ENCODE measurements at places on chromosomes 4 and X.
A peak's percentile ranks its signal among the peaks of the same experiment; 100 is the strongest.

DNA sequence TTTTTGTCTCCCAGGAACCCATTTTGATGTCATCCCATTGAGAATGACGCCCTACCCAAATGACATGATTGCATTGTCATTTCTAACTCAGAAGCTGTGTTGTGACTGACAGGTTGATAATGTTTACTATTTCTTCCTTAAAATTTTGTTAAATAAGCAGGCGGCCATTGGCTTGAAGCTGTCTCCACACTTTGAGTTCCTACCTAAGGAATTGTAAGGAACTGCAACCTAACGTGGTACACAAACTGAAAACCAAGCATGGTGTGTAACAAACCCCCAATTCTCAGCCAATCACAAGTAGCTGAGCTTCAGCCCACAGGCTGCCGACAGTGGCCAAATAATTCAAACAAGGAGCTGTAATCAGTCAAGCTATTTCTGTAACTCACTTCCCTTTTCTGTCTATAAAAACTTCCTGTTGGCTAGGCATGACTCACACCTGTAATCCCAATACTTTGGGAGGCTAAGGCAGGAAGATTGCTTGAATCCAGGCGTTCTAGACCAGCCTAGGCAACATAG, 2.9 kb upstream of the MND1 start:
- DNase-seq: peak; percentile 77

DNA sequence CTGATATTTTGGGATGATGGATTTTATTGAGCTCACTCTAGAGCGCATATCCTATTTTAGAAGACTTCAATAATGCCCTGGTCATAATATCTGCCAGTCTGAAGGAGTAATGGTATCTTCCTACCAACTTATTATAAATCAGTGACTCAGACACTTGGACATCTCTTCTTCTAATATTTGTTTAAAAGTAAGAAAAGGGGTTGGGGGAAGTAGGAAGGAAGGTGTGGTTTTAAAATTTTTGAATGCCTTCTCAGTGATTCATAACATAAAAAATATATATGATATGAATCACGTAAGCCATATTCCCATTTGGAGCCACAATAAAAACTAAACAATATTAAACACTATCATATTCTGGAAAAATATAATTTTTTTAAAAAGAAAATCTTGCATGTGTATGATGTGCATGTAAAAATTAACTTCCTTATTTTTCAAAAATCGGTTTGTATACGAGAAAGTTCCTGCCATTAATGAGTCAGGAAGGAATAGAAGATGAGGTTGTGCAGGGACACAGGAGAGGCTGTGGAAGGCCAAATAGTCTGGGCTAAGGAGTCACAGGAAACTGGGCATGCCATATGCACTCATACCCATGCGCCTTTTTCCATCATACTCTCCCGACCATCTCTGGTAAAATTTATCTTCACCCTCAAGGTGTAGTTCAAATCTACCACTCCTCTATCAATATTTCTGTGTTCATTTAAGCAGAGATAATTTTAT, 286.5 kb downstream of the EPHA5 start:
- DNase-seq: peak; percentile 73

- DNase-seq: peak; percentile 58
Observed at GRCh38 chr4:19580095-19580494, 671.6 kb upstream of the SLIT2 start.

DNA sequence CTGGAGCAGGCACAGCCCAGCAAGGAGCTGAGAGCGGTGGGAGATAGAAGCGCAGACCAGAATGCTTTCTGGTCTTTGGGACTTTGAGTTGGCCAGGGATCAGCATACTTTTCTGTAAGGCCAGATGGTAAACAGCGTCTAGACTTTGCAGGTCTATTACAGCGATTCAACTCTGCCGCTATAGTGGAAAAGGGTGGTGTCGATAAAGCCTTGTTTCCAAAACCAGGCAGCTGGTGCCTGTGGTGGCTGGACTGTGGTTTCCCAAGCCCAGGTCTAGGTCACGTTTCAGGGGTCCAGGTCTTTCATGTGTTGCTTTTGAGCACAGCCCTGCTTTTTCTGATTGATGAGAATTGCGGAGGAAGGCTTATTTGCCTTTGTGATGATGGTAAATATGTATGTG, 40.1 kb downstream of the HTT-AS start:
- no peak for DNase-seq

- no peak for DNase-seq
Observed at GRCh38 chr4:11497212-11497806, 68.6 kb upstream of the HS3ST1 start.

DNA sequence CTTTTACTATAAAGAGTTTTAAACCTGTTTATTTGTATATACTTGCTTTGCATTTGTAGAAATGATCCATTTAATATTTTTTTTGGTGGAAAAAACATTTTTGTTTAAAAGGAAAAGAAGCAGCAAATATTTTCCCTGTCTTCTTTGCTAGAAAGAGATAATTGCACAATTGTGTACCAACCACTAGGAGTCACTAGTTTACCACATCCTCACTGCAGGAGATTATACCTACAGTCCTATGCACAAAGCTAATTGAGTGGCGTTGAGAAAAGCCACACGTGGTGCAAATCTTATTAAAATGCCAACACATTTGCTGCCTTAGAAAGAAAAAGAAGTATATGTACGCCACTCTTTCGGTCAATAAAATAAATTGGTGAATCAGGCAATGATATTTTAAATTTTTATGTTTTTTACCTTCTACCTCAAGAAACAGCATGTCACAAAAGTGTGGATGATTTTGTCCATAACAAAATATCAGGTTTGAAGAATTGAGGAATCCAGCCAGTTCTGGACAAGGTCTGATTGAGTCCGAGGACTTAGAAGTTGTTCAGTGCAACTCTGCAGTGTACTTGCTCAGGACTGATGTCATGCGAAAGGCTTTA, 102.9 kb downstream of the GRXCR1 start:
- peak; percentile 23 for DNase-seq

DNA sequence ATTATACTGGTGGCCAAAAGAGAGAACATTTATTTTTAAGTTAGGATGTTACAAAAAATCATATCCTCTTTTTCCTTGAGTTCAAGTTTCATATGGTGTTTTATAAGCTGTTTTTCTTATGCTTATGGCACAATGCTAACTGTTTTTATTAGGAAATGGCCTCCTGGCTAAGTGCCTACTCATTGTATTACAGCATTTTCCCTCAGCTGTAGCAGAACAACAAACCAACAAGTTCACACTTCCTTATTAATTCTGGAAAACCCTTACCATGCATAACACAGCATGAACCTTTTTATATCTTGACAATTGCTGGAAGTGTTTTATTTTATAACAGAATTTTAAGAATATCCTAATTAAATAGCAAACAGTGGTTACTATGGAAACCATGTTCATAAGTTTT, 165.8 kb downstream of the GASK1B start:
- no peak for DNase-seq

GRCh38 chr4:2446656-2447564, 22.0 kb upstream of the RNF4 start:
- DNase-seq: no peak

GRCh38 chr4:32847461-32847860, 2127.3 kb downstream of the PCDH7 start:
- DNase-seq: peak; percentile 3

DNA sequence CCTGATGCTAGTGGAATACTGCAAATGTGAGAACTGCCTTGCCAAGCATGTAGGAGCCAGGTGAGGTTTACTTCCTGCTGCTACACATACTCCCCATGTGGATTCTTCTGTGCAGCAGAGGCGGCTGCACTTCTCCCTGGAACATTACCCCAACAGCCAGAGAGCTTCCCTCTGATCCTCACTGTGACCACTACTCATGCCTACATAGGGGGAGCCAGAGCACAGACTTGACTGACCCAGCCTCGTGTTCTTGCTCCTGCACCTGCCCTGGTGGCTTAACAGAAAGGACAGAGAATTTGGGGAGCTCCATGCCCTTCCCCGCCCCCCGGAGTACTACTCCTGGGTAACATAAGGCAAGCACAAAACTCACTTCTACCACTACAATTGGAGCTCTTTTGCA, 38.4 kb downstream of the UGT2A2 start:
- DNase-seq: no peak

DNA sequence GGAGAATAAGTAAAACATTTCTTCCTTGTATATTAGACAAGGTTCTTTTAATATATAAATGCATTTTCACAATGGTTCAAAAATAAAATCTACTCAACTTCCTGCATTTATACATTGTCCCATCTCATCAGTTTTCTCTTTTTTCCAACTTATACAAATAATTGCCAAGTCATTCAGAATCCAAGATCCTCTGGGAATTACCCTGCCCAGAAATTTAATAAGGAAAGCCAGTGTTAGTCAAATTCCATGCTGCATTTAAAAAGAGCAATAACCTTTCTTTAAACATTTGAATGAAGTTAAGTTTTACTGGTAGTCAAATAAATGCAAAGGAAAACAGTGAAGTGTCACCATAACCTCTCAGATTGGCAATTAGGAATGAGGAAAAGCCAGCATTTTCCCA, 357.9 kb downstream of the PPP3CA start:
- DNase-seq: no peak

- no peak for DNase-seq
Observed at GRCh38 chrX:153560000-153560399, 38.9 kb downstream of the CCNQ start.

DNA sequence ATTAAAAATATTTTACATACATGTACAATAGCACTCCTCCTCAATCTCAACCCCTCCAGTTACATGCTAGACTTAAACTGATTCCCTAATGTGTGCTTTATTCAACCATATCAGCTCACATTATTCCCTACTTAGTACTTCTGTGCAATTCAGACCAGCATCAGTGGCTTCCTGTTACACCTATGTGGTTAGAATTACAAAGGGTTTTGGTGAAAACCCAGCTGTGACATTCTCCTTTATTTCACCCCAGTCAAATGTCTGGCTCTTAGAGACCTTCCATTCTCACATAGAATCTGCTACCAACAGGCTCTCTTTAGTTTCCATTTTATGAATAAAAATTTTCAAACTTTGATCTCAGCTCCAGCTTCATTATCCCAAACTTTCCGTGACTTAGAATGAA, 85.2 kb upstream of the SLC7A11 start:
- no peak for DNase-seq

DNA sequence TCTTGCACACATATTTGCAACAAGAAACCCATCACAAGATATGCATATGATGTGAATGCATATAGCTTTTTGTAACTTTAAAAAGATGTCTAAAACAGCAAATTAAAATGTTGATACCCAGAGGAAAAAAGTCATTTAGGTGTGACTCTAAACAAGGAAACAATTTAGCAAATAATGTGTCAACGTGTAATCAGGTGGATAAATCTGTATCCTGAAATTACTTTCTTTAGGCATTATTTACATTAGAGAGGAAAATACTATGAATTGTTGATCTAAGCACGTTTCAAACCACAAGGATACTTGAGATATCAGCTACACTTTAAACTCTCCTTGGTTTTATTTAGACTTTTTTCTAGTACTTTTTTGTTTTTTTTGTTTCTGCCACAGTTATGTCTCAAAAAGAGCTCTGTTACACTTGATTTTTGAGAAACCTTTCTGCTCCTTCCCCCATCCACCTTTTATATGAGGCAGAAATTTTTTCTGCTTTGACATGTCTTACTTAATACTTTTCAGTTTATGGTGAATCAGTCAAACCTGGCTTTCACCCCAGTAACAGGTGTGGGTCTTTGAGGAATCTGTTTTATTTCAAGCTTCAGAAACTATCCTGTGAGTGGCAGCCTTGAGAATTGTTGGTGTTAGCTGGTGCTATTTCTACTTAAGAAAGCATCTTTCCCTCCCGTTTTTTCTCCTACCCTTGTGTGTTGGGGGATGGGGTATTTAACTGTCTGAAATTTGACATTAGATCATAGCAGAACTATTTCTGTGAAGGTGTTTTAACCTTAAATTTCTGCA, 1.9 kb downstream of the NPNT start:
- no peak for DNase-seq

GRCh38 chr4:99457270-99457669, 22.1 kb upstream of the ADH7 start:
- DNase-seq: no peak

- DNase-seq: no peak
Observed at GRCh38 chr4:81512757-81513501, 41.2 kb upstream of the RASGEF1B start.

GRCh38 chr4:85644061-85644460, 169.1 kb downstream of the ARHGAP24 start:
- DNase-seq: no peak

- DNase-seq: no peak
Observed at GRCh38 chr4:82031376-82031927, 342.3 kb downstream of the HNRNPD start.

DNA sequence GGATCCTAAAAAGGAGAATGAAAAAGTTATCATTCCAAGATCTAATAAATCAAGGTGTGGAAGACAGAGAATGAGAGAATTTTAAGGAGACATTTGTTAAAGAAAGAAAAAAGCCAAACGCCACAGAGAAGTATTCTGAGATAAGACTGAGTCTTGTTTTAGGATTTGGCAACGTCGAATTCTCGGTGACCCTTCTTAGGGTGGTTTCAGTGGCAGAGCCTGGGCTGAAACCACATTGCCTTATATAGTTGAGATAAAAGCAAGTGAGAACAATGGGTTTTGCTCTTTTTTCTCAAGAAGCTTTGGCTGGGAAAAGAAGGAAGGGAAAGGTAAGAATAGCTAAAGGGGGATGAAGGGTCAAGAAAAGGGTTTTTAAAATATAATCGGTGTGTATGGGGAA, 209.4 kb downstream of the VEGFC start:
- DNase-seq: no peak

- peak; percentile 84 for DNase-seq
Observed at GRCh38 chr4:77586951-77587383, 18.7 kb upstream of the CXCL13 start.

DNA sequence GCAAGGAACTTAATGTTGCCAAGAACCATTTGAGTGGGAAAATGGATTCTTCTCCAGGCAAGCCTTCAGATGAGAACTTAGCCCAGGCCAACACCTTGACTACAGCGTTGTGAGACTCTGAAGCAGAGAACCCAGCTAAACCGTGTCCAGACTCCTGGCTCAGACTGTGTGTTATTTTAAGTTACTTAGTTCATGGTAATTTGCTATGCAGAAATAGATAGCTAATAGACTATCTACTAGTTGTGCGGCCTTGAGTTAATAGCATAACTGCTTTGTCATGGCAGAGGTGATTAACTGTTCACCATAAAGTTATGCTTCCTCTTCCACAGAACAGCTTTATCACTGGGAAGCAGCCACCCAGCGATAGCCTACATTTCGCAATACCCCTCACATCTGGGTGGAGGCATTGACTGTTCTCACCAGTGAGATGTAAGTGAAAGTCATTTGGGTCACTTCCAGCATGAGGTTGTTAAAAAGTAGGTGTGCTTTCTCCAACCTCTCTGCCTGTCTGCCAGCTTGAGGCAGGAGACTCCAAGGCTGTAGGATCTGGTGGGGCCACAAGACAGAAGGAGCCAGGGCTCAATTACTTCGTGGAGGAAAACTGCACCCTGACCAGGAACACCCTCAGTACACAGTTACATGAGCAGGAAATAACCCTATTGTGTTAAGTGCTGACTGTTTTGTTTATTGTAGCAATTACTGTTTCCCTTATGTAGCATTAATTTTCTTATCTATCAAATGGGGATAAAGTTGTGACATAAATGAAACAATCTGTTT, 94.2 kb downstream of the GPAT3 start:
- peak; percentile 69 for DNase-seq

All from fibroblast of skin of right biceps (primary cell).